CD4-positive, alpha-beta T cell (primary cell): ENCODE measurements at places on chromosomes 2 and 18.
A peak's percentile ranks its signal among the peaks of the same experiment; 100 is the strongest.

DNA sequence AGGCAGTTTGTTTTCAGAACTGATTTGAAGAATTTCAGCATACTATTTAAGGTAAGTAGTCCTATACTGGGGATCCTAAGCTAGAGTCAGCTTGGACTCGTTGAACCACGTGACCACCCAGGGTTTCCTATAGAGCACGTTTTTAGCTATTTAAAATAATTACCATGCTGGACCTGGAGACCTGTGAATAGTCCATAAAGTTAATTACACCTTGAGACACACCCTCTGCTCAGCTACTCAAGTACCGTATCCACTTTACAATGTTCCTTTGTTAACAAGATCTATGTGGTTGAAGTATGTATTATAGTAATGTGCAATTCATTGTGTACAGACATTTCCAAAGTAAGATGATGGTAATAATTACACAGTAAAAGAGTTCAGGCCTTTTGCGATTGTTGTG, 67.6 kb downstream of the CRIM1 start:
- no peak for DNase-seq
- H3K4me1 ChIP-seq, result no peaks in the 10 kb centered on the region
- H3K36me3 ChIP-seq, result no peaks in the 10 kb centered on the region
- H3K27me3 ChIP-seq, result no peaks in the 10 kb centered on the region
- H3K4me3 ChIP-seq, result no peak overlapping the region

DNA sequence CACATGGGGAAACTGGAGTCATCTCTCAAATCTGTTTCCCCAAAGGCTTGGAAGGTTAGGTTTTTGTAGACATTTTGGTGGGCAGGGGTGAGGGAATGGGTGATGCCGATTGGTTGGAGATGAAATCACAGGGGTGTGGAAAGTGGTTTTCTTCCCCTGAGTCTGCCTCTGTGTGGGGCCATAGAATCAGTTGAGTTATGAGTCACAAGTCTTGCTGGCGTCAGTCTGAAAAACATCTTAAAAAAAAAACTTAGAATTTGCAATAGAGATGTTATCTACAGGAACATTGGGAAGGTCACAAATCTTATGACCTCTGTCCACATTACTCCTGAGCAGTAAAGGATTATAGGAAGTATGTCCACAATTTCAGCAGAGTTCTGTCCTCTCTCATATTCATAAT, 314.6 kb downstream of the CNTNAP5 start:
- no peaks in the 10 kb centered on the region for H3K27me3 ChIP-seq
- no peak overlapping the region for H3K27ac ChIP-seq
- H3K4me1 ChIP-seq, result no peaks in the 10 kb centered on the region
- no peak overlapping the region for H3K4me3 ChIP-seq
- DNase-seq, result no peak

GRCh38 chr18:58894930-58895329, 30.3 kb downstream of the ZNF532 start:
- no peak overlapping the region for H3K4me3 ChIP-seq
- H3K4me1 ChIP-seq, result peaks cover 4% of the 10 kb centered on the region
- H3K36me3 ChIP-seq, result no peaks in the 10 kb centered on the region
- H3K27me3 ChIP-seq, result no peaks in the 10 kb centered on the region

DNA sequence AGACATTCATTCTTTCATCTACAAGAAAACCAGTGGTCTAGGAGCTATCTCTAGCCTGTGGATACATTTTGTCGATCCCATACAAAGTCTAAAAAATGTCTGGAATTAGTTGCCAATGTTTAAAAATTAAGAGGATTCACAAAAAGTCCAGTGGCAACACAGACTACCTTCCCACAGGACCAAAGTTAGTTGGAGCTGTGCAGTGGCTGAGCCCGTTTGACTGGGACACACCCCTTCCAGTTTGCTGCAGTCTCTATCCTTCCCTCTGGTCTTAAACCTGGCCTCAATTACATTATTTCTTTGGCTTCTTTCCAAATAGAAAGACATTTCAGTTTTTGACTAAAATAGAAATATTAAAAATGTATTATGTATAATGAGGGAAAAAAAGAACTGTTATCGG, 18.6 kb downstream of the SLC16A14 start:
- no peaks in the 10 kb centered on the region for H3K4me1 ChIP-seq
- no peak for DNase-seq
- H3K36me3 ChIP-seq, result no peaks in the 10 kb centered on the region
- H3K27ac ChIP-seq, result no peak overlapping the region
- H3K4me3 ChIP-seq, result no peak overlapping the region

DNA sequence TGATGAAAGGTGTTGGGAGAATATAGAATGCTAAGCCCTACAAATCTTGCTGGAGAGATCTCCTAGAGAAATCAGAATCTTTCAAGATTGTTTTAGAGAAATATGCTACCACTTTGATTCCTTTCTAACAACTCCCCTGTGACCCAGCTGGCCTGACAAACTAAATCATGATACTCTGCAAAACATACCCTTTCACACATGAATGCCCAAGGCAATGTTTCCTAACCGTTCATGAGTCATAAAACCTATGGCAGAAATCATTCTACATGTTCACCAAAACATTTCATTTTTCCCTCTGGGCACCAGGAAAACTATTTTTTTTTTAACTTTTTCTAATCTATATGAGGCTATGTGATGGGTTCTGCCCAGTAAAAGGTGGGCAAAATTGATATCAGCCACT, 77.8 kb upstream of the SETBP1 start:
- H3K36me3 ChIP-seq, result no peaks in the 10 kb centered on the region
- H3K4me3 ChIP-seq, result no peak overlapping the region
- DNase-seq, result no peak
- no peak overlapping the region for H3K27ac ChIP-seq

DNA sequence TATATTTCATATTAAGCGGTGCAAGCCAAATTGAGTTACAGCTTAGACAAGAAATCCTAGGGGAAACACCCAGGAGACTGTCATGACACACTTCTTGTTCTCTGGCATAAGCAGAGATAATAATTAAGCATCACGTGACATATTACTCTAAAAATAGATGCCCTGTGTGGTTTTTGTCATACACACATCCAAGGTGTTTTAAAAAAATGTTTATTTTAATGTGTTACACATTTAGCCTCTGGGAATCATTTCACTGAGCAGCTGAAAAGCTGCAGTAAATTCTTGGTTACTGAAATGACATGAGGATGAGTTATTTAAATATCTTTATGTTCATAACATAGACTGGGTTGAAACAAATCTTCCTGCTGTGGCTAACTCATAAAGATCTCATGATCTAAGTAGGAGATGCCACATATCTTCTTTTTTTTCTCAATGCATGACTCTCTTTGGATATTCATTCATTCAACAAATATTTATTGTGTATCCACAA, 38.0 kb upstream of the ERMN start:
- DNase-seq, result no peak
- H3K27me3 ChIP-seq, result no peaks in the 10 kb centered on the region
- H3K4me1 ChIP-seq, result peaks cover 3% of the 10 kb centered on the region
- no peaks in the 10 kb centered on the region for H3K36me3 ChIP-seq
- H3K4me3 ChIP-seq, result no peak overlapping the region

DNA sequence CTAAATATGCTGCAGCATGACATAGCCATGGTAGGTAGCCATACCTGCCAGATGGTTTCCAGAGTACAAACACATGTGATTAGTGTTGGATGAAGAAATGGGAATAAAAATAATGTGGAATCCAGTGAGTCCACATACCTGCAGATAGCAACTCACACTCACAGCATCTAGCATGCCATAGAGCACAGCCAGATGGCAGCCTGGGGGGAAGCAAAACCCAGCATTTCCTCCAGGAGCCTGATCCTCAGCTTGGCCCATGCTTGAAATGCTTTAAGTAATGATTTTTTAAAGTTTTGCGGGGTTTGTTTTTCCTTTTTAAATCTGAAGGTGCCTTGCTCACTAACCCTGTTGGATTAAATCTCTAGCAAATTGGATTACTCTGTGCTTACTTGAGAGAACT, 535.1 kb downstream of the STK39 start:
- DNase-seq, result no peak
- no peaks in the 10 kb centered on the region for H3K4me1 ChIP-seq
- H3K27me3 ChIP-seq, result no peaks in the 10 kb centered on the region
- H3K4me3 ChIP-seq, result no peak overlapping the region

GRCh38 chr2:467543-467891, 179.6 kb upstream of the ALKAL2 start:
- peaks cover 50% of the 10 kb centered on the region for H3K27me3 ChIP-seq
- H3K4me3 ChIP-seq, result no peak overlapping the region
- DNase-seq, result no peak
- no peaks in the 10 kb centered on the region for H3K36me3 ChIP-seq
- peaks cover 10% of the 10 kb centered on the region for H3K4me1 ChIP-seq
- no peak overlapping the region for H3K27ac ChIP-seq

DNA sequence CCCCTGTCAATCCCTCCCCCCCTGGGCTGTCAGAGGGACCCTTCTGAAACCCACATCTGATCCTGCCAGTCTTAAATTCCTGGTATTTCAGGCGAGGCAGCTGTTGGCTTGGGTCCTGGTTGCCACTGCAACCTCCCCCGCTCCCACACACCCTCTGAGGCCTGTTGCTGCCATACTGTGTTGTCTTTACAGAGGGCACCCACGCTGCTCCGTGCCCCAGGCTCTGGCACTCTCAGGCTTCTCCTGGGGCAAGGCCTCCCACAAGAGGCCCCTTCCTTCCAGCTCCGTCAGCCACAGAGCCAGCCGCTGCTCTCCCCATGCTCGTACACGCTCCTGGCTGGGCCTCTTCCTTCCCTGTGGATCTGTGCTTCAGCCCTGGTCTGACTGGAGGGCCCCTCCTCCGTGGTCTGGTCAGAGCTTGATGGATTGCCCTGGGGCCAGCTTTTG, 8.6 kb downstream of the CABLES1 start:
- H3K4me3 ChIP-seq, result no peak overlapping the region
- H3K27me3 ChIP-seq, result peaks cover under 1% of the 10 kb centered on the region
- no peak overlapping the region for H3K27ac ChIP-seq
- no peaks in the 10 kb centered on the region for H3K36me3 ChIP-seq
- no peak for DNase-seq
- peaks cover 3% of the 10 kb centered on the region for H3K4me1 ChIP-seq

DNA sequence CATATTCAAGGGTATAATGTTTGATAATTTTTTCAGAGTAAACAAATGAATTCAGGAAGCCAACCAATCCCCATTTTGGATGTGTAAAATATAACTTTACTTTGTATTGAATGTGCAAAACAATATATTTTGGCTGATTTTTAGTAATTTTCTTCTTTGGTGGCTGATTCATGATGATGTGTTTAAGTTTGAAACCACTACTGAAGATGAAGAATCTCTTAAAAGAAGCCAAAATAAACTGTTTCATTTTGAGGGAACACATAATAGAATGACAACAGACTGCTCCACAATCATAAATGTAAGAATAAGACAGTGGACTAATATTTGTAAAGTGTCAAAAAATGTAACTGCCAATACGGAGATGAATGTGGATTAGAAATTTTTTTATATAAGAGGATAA, 52.5 kb upstream of the TRIM43 start:
- H3K36me3 ChIP-seq, result no peaks in the 10 kb centered on the region
- H3K4me3 ChIP-seq, result no peak overlapping the region
- no peak for DNase-seq

GRCh38 chr2:136985044-136985443, 219.7 kb downstream of the THSD7B start:
- H3K27me3 ChIP-seq, result no peaks in the 10 kb centered on the region
- no peaks in the 10 kb centered on the region for H3K36me3 ChIP-seq
- DNase-seq, result no peak
- H3K4me1 ChIP-seq, result no peaks in the 10 kb centered on the region
- H3K4me3 ChIP-seq, result no peak overlapping the region

- no peak overlapping the region for H3K27ac ChIP-seq
- H3K36me3 ChIP-seq, result no peaks in the 10 kb centered on the region
- no peak overlapping the region for H3K4me3 ChIP-seq
- no peaks in the 10 kb centered on the region for H3K27me3 ChIP-seq
Measured at GRCh38 chr18:57004366-57005121, 142.3 kb upstream of the BOD1L2 start.

DNA sequence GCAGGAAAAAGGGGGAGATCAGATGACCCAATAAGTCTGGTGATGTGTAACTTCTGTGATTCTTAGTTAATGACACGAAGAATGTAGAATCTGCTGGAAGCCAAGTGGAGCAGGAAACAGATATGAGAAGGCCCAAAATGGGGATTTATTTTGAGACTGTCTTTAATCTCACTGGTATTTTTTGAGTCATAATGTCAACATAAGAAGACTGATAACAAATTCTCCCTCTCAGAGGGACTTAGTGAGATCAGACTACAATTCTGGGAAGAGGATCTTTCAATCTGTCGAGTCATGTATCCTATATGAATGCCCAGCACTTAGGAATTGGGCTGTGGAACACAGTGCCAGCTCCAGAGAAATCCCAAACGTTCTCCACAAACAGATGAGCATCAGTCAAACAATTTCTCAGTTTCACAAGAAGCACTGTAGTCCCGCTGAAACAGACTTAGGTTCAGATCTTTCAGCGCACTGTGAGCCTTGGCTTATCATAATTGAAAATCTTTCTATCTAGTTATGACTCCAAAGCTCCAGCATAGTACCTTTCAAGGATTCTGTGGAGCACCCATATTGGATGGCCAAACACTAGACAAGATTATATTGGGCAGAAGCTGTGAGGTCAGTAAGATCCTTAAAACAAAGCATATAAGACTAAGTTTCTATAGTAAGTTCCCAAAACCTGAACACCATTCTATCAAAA, 738.2 kb downstream of the LRP1B start:
- H3K27me3 ChIP-seq, result no peaks in the 10 kb centered on the region
- no peak overlapping the region for H3K27ac ChIP-seq
- no peak overlapping the region for H3K4me3 ChIP-seq
- no peaks in the 10 kb centered on the region for H3K4me1 ChIP-seq
- H3K36me3 ChIP-seq, result no peaks in the 10 kb centered on the region

DNA sequence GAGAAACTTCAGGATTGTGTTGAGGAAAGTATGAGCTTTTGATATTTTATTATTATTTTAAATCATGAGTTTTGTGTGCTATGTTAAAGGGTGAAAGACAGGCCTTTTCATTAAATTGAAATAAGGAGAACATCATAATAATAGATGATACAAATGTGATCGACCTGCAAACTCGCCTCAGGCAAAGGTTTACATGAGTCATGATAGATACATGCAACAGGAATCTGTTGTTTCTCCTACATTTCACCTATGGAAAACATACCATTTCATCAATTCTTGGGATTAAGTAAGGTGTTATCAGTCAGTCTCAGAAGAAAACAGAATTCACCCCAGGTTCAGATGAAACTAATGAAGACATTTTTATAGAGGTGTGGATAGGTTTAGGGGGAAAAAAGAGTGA, 1992.5 kb upstream of the PIK3C3 start:
- H3K27ac ChIP-seq, result no peak overlapping the region
- no peaks in the 10 kb centered on the region for H3K27me3 ChIP-seq
- H3K4me1 ChIP-seq, result no peaks in the 10 kb centered on the region
- H3K36me3 ChIP-seq, result no peaks in the 10 kb centered on the region

GRCh38 chr18:2515908-2516625, 55.2 kb downstream of the METTL4 start:
- no peak overlapping the region for H3K27ac ChIP-seq
- H3K36me3 ChIP-seq, result no peaks in the 10 kb centered on the region
- H3K4me1 ChIP-seq, result peaks cover 10% of the 10 kb centered on the region
- peak; percentile 22 for DNase-seq

GRCh38 chr2:221444106-221444505, 128.0 kb downstream of the EPHA4 start:
- H3K27ac ChIP-seq, result no peak overlapping the region
- H3K4me3 ChIP-seq, result no peak overlapping the region
- no peaks in the 10 kb centered on the region for H3K4me1 ChIP-seq
- peaks cover 18% of the 10 kb centered on the region for H3K36me3 ChIP-seq

GRCh38 chr2:209505410-209505809, 81.6 kb downstream of the MAP2 start:
- H3K4me3 ChIP-seq, result no peak overlapping the region
- no peaks in the 10 kb centered on the region for H3K27me3 ChIP-seq
- H3K27ac ChIP-seq, result no peak overlapping the region
- no peak for DNase-seq

- H3K36me3 ChIP-seq, result no peaks in the 10 kb centered on the region
- H3K4me1 ChIP-seq, result no peaks in the 10 kb centered on the region
- H3K27me3 ChIP-seq, result no peaks in the 10 kb centered on the region
- no peak overlapping the region for H3K27ac ChIP-seq
- no peak for DNase-seq
Measured at GRCh38 chr2:4539121-4539520, 835.7 kb downstream of the DCDC2C start.
